ENCODE measurements at places on chromosomes 16 and 17. TPM values are rescaled to one million over a fixed set of nuclear protein-coding genes. Genes with fewer than 3 reads are reported as not detected.

AANAT gene
- total RNA-seq: not detected

DNAI2 gene
- not detected for total RNA-seq

GRAPL gene
- total RNA-seq: not detected

GUCY2D gene
- total RNA-seq: not detected

OR1A1 gene
- total RNA-seq: not detected

RASD1 gene
- 0.88 TPM for total RNA-seq

CCL17 gene
- not detected for total RNA-seq

GP1BA gene
- not detected for total RNA-seq

MAF gene
- 10.8 TPM for total RNA-seq

TBC1D26 gene
- total RNA-seq: 4.4 TPM

DNA sequence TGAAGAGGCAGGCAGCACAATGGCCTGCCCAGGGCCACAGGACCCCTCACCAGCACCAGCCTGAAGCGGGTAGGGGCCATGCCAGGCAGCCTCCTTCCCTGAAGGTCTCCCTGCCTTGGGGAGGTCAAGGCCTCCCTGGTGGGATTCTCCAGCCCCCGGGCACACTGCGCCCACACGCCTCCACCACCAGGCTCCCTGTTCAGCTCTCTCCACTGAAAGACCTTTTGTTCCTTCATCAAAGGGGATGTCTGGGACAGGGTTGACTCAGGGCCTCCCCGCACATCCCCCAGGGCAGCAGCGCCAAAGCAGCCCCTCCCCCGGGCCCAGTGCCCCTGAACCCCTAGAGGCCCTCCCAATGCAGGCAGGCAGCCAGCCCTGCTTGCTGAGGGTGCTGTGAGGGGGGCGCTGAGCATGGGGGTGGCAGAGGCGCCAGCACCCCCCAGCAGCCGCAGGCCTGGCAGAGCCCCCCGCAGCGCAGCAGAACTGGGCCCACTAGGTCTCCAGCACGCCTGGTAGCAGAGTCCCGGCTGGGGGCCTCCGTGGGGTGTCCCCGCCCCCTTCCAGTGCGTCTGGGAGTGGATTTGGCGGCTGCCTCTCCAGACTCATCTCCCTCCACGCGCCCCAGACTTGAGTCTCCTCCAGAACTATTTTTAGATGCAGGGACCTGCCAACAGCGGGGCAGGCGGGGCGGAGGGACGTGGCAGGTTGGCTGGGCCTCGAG lies 13.1 kb downstream of the BCAR1 start:
- no peak overlapping the region for H3K27ac ChIP-seq
- no peak overlapping the region for H3K4me3 ChIP-seq
- no peaks in the 10 kb centered on the region for H3K27me3 ChIP-seq
- H3K4me1 ChIP-seq: peaks cover 13% of the 10 kb centered on the region
- peak; percentile 46 for DNase-seq

DNA sequence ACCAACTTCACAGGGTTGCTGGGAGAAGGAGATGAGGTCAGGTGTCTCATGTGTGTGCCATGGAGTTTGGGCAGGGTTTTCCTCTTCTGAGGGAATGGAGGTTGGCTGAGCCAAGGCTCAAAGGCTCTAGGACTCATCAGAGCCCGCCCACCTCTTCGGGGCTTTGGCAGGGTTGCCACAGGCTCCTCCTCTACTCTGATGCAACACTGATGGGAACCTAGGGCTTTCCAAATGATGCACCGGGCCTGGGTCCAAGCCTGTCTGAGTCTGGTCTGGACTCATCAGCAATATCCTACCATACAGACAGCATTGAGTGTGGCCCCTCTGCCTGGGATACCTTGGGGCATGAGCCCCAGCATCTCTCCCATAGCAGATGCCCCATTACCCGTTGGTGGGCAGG lies 59.5 kb upstream of the LHX1 start:
- H3K36me3 ChIP-seq: no peaks in the 10 kb centered on the region
- no peaks in the 10 kb centered on the region for H3K4me1 ChIP-seq
- no peak overlapping the region for H3K27ac ChIP-seq

GRCh38 chr16:64541621-64542020 lies 580.2 kb downstream of the CDH11 start:
- no peak overlapping the region for H3K4me3 ChIP-seq
- DNase-seq: no peak
- peaks cover 20% of the 10 kb centered on the region for H3K4me1 ChIP-seq
- H3K27me3 ChIP-seq: no peaks in the 10 kb centered on the region

DNA sequence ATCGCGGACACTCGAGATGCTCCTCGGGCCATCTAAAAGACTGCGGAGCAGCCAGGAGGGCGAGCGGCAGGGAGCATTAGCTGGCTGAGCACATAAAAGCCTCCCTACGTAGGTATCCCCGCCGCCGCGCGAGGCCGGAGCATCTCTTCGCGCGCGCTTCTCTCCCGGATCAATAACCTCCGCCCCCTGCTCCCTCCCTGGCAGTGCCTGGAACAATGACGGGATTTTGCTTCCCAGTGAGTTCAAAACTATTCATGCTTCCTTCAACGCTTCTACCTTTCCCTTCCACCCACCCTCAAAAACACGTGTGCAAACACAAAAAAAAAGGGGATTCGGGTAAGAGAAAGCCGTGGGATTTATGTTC lies 984 bp downstream of the CENPV start:
- DNase-seq: peak; percentile 90
- peak overlapping the region; percentile 61 for H3K4me3 ChIP-seq
- peak overlapping the region; percentile 46 for H3K27ac ChIP-seq
- H3K27me3 ChIP-seq: peaks cover 8% of the 10 kb centered on the region
- peaks cover 6% of the 10 kb centered on the region for H3K4me1 ChIP-seq

- H3K27ac ChIP-seq: no peak overlapping the region
- peaks cover 26% of the 10 kb centered on the region for H3K27me3 ChIP-seq
- H3K4me1 ChIP-seq: no peaks in the 10 kb centered on the region
- no peak overlapping the region for H3K4me3 ChIP-seq
Measured at GRCh38 chr17:2745317-2746037, 4.0 kb downstream of the CCDC92B start.

DNA sequence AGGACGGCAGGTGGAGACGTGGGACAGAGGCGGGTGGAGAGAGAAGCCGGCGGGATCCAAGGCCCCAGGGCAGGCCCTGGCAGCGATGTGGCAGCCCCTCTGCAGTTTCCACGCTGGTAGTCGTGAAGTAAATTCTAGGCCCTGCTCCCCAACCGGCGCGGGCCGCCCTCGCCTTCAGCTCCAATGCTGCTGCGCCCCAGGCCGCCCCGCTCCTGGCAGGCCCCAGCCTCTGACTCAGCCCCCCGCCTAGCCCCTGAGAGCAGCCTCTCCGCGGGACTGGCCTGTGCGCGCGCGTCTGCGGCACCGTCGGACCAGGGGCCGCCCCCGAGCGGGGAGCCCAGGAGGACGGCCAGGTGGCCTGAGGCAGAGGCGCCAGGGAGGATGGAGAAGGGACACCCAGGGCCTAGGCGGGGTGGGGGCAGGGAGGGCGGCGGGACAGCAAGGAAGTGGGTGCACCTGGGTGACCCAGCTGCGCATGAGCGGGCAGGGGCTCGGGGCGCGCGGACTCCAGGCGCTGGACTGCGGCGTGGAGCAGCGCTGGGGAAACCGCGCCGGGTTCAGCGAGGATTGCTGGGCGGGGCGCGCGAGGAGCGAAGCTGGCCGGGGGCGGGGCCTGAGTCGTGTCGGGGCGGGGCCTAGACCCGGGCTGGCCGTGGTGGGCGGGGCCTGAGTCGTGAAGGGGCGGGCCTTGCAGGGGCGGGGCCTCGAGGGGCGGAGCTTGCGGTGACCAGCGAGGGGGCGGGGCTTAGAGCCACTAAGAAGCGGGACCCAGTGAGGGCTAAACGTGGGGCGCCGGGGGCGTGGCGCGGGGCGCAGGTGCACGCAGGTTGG lies 29.6 kb downstream of the ZNF778 start:
- H3K4me3 ChIP-seq: peak overlapping the region; percentile 64
- no peaks in the 10 kb centered on the region for H3K4me1 ChIP-seq
- H3K27ac ChIP-seq: no peak overlapping the region
- peaks cover 40% of the 10 kb centered on the region for H3K27me3 ChIP-seq
- no peaks in the 10 kb centered on the region for H3K36me3 ChIP-seq
- DNase-seq: peak; percentile 95

- DNase-seq: no peak
- no peaks in the 10 kb centered on the region for H3K4me1 ChIP-seq
- H3K4me3 ChIP-seq: no peak overlapping the region
Measured at GRCh38 chr16:87323727-87324410, 6.7 kb upstream of the C16orf95 start.

GRCh38 chr16:80047842-80048241 lies 447.3 kb upstream of the MAF start:
- no peak overlapping the region for H3K27ac ChIP-seq
- no peaks in the 10 kb centered on the region for H3K27me3 ChIP-seq
- H3K36me3 ChIP-seq: no peaks in the 10 kb centered on the region
- no peak for DNase-seq
- peaks cover 17% of the 10 kb centered on the region for H3K4me1 ChIP-seq

GRCh38 chr16:19872179-19872863 lies 12.3 kb downstream of the GPRC5B start:
- peaks cover 20% of the 10 kb centered on the region for H3K4me1 ChIP-seq
- no peak overlapping the region for H3K27ac ChIP-seq
- no peaks in the 10 kb centered on the region for H3K27me3 ChIP-seq
- H3K4me3 ChIP-seq: no peak overlapping the region
- H3K36me3 ChIP-seq: no peaks in the 10 kb centered on the region

DNA sequence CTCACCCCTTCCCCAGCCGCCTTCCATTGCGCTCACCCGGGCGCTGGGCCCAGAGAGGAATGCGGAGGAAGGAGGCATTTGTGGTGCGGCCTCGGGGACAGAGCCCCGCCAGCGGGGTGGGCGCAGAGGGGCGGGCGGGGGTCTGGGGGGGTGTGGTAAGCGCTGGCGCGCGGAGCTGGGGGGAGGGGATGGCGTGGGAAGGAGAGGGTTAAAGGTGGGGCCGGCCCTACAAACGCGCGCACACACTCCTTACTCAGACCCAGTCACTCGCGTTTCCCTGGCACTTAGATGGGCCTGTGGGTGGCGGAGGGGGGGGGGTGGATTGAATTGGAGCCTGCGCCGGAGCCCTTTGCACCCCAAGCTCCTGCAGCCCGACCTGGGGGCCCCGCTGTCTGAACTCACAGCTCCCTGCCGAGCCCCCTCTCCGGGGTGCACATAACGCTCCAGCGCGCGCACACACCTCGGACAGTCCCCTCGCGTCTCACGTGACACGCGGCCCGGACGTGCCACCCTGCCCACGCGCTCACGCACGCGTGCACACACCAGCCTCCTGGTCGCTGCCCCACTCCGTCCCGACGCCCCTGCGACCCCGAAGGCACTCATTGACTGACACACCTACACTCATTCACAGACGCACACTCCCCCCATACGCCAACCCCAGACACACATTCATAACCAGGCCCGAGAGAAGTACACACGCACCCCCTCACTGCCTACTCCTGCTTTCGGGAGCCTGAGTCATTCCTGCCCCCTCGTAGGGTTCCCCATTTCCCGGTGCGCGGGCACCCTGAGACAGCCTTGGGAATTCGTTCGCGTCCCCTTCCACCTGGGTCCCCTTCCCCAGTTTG lies 844 bp downstream of the TBKBP1 start:
- H3K4me3 ChIP-seq: peak overlapping the region; percentile 95
- H3K36me3 ChIP-seq: no peaks in the 10 kb centered on the region
- H3K4me1 ChIP-seq: peaks cover 12% of the 10 kb centered on the region

DNA sequence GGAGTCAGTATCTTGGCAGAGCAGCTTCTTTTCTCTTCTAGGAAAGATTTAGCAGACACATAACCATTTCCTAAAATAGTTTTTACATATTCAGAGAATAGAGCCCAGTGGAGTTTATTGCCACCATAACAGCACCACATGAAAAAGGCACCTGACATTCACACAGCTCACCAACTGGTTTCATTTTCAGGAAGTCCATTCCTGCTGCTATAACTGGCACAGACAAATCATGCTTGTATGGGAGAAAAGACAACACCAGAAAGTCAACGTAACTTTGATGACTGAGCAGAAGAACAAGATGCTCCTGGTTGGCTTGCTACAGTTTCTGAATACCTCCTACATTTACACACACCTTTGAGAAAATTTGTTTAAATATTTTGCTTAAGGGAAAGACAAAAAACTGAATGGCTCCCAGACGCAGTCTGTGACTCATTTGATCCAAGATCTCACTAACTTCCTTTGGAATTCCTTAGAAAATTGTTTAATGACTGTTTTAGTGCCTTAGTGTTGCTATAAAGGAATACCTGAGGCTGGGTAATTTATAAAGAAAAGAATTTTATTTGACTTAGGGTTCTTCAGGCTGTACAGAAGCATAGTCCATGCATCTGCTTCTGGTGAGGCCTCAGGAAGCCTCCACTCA lies 1380.6 kb downstream of the CDH8 start:
- no peak overlapping the region for H3K27ac ChIP-seq
- H3K36me3 ChIP-seq: no peaks in the 10 kb centered on the region
- H3K4me1 ChIP-seq: peaks cover 23% of the 10 kb centered on the region
- H3K27me3 ChIP-seq: no peaks in the 10 kb centered on the region

- H3K4me3 ChIP-seq: no peak overlapping the region
- peaks cover 14% of the 10 kb centered on the region for H3K4me1 ChIP-seq
- no peaks in the 10 kb centered on the region for H3K36me3 ChIP-seq
Measured at GRCh38 chr16:87515475-87516330, 22.9 kb upstream of the ZCCHC14 start.

- no peak overlapping the region for H3K4me3 ChIP-seq
- peaks cover 56% of the 10 kb centered on the region for H3K4me1 ChIP-seq
- no peak overlapping the region for H3K27ac ChIP-seq
Measured at GRCh38 chr17:57609125-57609877, 135.8 kb downstream of the CCDC182 start.

- H3K4me3 ChIP-seq: no peak overlapping the region
- no peak overlapping the region for H3K27ac ChIP-seq
- no peaks in the 10 kb centered on the region for H3K27me3 ChIP-seq
- peak; percentile 63 for DNase-seq
- H3K36me3 ChIP-seq: no peaks in the 10 kb centered on the region
Measured at GRCh38 chr16:85416228-85417109, 196.7 kb upstream of the GSE1 start.

DNA sequence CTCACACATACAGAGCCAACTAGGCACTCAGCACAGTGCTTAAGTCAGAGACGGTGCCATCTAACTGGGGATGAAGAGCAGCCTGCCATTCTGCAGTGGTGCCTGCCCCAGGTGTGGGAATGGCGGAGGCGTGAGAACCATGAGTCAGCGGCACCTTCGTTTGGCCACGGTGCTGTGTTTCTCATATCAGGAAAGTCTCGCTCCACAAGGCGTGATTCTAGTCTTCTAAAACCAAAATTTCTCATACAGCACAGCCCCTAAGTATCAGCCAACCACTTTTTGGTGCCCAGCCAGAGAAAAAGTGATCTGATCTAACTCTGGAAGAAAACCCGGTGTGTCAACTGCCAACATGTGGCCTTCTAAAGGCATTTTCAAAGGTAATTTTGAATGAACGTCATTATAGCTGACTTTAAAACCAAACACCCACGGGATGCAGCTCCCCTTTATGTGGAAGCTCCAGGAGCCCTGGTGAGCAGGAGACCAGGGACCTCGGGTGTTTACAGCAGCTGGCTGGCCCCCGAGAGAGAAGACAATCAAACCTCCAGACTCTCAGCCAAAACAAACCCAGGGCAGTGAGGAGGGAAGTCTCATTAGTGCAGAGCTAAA lies 54.6 kb downstream of the ABCC12 start:
- no peak for DNase-seq
- no peaks in the 10 kb centered on the region for H3K36me3 ChIP-seq
- H3K4me3 ChIP-seq: no peak overlapping the region
- H3K27me3 ChIP-seq: no peaks in the 10 kb centered on the region

- peaks cover 10% of the 10 kb centered on the region for H3K4me1 ChIP-seq
- H3K4me3 ChIP-seq: no peak overlapping the region
- H3K36me3 ChIP-seq: no peaks in the 10 kb centered on the region
Measured at GRCh38 chr17:74858672-74859458, 820 bp downstream of the GRIN2C start.
